Stimulated activated CD4-positive, alpha-beta T cell treated with anti-CD3 and anti-CD28 coated beads, TNF-alpha, amount 100 ng/mL, for 1 hour (primary cell): ENCODE measurements at places on chromosomes 1 and 21.

DNA sequence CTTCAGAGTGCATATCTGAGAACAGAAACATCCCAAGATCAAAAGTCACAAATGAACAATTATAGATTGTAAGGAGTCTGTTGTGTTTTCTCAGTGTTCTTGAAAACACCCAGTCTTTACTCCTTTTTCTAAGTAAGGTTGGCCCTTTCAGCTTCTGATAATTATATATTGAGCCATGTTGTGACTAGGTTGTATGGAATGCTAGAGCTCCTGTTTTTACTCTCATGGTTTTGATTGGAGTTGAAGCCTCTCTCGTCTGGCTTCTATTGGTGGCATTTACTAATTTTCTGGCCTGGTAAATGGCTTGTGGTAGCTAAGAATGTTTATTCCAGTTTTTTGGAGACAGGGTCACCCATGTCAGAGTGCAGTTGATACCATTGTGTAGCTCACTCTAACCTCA lies 84.7 kb downstream of the NDUFS5 start:
- DNase-seq = no peak

- no peak for DNase-seq
These were observed 54.8 kb downstream of the SAMSN1 start for GRCh38 chr21:14491269-14491681.

DNA sequence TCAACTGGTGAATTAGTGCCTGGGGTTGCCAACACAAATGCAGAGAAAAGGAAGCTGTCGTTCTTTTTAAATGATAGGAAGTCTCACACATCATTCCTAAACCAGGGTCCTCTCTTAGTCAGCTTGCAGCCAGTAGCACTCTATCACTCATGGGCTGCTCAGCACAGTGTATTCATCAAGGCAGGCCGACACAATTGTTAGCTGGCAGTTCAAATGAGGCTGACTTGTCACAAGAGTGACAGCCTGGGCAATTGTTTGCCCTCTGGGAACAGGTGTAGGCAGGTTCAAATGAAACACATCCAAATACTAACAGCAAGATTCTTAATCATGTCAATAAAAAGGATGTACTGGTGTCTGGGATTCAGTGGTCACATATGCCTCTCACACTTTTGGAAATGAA lies 76.9 kb downstream of the ERICH3 start:
- DNase-seq = no peak

- DNase-seq = no peak
These were observed 901.2 kb downstream of the LTN1 start for GRCh38 chr21:28091466-28091865.

DNA sequence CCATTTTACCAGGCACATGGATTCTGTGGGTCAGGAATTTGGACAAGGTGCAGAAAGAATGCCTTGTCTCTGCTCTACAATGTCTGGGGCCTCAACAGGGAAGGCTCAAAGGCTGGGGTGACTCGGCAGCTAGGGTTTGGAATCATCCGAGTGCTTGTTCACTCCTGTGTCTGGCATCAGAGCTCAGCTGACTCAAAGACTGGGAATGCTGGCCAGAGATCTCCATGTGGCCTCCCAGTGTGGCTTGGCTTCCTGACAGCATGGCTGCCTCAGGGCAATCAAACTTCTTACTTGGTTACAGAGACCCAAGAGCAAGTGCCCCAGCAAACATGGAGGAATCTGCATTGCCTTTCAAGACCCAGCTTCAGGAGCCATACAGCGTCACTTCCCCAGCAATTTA lies 110.5 kb downstream of the TOMM20 start:
- no peak for DNase-seq

DNA sequence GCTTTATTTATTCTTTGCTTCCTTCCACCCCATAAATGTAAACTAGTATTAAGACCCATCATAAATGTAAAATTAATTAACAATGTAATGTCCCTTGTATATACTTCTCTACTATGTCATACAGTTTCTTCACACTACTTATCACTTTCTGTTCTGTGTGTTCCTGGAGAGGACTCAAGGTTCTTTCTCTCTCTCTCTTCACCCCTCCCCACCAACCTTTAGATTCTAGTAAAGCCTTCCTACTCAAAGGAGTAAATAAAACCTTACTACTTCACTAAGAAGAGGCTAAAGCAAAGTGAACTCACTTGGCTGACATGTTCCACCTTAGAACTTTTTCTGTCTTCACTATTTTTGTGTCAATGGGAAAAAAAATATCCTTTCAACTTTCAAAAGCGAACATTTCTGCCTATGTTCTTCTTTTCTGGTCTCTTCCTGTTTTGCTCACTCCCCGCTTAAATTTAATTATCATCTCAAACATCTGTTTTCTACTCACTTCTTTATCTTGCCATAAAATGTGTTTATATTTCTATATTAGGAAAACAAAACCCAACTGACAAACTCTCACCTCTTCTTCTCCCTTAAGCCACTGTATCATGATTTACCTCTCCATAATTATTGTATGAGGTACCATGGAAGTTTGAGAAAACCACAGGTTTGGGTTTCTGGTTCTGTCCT lies 260.3 kb downstream of the DPYD start:
- no peak for DNase-seq

GRCh38 chr1:5850503-5850902 lies 141.7 kb downstream of the NPHP4 start:
- no peak for DNase-seq

- DNase-seq = no peak
These were observed 170.2 kb downstream of the RUNX1 start for GRCh38 chr21:34878940-34879339.

GRCh38 chr1:90964444-90965035 lies 57.3 kb downstream of the ZNF644 start:
- DNase-seq = no peak

DNA sequence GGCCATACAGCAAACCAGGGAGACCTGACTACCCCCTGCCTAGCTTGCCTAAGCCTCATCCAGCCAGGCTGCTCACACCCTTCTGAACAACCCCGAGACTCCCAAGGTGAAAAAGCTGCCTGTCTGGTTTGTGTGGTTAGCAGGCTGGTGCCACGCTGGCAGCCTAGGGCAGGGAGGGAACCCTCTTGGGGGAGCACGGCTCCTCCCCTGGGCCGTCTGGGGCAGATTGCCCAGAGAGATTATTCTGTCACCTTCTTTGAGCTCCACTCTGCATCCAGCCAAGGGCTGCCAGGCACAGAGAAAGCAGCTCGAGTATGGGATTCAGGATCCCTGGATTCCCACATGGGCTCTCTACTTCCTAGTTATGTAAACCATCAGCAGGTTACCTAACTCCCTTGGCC lies 27.5 kb upstream of the TCEA3 start:
- no peak for DNase-seq

DNA sequence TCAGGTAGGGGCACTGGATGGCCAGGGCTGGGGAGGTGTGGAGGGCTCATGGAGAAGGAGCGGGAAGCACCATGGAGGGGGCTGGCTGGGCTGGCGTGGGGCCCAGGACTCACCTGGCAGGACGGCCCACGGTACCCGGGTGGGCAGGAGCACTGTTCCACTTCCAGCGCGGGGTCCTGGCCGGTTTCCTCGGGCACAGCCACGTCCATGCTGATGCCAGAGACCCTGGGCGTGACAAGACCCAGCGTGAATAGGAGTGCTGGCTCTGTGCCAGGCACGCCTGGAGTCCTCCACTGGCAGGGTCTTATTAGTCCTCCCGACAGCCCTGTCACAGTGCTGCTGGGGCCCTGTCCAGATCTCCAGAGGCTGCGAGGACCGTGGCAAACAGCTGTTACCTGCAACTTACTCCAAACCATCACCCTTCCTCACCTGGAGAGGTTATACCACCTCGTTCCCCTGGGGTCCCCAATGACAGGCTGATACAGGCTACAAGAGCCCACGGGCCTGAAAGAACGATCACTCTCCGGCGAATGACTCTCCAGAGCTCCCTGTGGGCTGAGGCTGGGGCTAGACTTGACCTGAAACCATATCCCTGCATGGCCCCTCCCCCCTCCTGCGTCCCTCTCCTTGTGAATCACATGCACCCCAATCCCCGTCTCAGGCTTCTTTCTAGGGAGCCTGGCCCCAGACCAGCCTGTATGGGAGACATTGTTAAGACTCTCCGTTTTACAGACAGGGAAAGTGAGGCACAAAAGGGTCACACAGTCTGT lies 62.1 kb downstream of the HSPG2 start:
- DNase-seq = no peak

DNA sequence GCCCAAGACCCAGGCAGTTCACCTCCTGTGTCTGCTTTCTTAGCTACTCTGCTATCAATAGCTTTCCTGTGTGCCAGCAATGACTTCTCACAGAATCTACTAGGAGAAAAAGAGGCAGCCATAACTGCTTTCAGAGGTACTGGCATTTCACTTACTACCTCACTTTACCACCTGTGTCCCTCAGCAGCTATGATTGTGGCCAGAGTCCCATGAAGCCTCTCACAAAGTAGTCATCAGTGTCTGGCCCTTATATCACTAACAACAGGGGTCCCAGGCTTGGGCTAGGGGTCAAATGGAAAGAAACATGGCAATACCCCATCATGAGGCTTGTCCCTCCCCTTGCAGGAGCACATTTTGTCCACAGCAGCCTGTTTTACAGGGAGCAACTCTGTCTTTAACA lies 62.7 kb upstream of the EPS8L3 start:
- DNase-seq = no peak

- no peak for DNase-seq
These were observed at the start of gene GUCA2B for GRCh38 chr1:42152907-42153600. TSS of gene GUCA2B (plus strand) at chr1:42153410. CDS start at chr1:42153451, 41 bp downstream.

DNA sequence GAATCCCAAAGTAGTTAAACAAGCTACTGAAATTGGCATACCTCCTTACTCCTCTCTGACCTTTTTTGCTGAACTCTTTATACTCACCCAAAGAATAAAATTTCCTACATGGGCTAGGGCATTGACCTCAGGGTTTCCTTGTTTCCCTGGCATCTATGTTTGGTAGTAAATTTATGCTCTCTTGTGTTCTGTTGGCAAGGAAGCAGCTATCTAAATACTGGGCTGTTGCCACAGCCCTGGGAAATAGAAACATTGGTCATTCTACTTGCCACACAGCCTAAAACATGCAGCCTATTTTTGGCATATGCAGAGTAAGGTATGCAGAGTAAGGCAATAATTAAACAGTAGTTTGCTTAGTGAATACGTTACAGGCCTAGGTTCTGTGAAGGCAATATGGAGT lies 351.4 kb downstream of the HLX start:
- no peak for DNase-seq

DNA sequence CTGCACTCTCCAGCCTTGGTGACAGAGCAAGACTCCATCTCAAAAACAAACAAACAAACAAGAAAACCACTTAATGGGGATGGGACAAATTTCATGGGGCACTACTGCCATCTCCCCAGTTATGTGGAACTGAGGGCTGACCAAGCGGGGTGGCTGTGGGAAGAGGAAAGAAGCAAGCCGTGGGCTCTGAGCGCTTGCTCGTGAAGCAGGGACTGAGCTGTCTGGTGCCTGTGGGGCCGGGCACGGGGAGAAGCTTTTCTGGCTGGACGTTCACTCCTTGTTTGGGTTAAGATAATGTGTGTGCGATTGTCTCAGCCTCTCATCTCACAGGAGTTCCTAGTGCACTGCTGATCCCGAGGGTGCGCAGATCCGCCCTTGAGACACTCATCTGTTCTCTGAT lies 22.0 kb upstream of the KIF26B start:
- no peak for DNase-seq

DNA sequence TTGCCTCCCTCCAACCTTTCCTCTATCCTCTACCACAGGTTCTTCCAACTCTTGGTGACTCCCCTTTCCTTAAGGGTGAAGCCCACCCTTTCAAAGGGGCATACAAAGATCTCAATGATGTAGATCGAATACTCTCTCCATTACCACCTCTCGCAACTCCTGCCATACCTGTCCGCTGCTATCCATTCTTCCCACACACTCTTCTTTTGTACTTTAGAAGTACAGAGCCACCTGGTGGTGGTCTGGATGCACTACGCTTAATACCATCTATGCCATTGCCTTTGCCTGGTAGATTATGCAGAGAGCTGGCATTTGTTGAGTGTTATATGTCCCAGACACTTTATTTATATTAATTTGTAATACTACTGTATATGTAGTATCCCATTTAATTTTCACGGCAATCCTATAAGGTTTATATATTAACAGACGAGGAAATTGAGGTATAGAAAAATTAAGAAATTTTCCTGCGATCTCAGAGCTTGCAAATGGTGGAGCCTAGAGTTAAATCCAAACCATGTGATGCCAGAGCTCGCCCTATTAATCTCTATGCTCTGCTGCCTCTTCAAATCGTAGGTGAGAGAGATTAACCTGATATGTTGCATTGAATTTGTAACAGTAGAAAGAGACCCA lies 22.9 kb downstream of the TSHB start:
- peak; percentile 33 for DNase-seq

DNA sequence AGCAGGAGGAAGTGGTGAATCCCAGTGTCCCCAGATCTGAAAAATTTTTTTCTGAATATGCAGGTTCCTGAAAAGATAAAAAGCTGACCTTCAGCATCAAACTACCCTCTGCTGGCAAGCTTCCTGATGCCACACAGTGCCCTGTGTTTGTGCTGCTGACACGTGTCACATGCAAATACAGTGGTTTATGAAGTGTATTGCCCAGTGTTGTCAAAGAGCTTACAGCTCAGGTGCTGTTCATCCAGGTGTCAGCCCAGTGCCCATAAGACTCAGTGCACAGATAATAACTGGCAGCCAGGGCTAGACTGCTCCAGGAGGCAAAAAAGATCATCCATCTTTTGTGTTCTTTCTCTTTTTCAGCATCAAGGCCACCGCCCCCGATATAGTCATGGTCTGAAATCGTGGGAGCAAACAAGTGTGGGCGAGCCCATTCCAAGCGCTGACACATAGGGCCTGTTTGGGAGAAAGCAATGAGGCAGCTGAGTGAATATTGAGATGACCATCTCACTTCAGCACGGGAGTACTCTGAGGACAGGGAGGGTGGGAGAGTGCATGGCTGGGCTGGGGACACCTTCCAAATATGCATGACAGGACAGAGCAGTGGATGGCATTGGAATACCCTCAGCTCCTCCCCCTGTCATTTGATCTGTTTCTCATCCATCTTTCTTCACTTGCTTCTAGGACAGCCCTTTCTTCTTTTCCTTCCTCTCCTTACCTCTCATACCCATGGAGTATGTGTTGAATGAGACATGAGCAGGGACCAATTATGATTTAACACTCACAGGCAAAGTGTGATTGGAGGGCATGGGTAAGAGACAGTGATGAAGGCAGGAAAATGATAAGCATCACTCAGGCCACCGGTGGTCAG lies 6.4 kb upstream of the KCNK1 start:
- DNase-seq = no peak

- DNase-seq = no peak
These were observed 19.8 kb downstream of the SELP start for GRCh38 chr1:169610108-169610507.
